ENCODE measurements at places on chromosomes 16 and 17.
A peak's percentile ranks its signal among the peaks of the same experiment; 100 is the strongest.

DNA sequence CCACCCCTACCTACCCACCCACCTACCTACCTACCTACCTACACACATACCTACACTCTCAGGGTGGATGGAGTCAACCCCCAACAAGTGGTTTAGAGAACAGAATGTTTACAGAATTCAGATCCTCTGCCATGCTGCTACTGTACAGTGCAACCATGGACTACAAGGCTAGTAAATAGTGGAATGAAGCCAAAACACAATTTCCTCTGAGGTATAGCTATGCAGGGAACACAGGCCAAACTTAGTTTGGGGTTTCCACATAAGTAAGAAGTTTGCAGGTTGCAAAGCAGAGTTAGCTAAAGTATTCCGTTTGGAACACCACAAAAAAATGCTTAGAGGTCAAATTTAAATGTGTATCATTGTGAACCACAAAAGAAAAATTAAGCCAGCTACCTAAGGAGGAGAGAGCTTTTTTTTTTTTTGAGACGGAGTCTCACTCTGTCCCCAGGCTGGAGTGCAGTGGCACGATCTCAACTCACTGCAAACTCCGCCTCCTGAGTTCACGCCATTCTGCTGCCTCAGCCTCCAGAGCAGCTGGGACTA is 2.7 kb upstream of the AP1G1 start:
- DNase-seq, result peak; percentile 3

- DNase-seq, result no peak
Observed at GRCh38 chr16:85611194-85611443, 2.0 kb upstream of the GSE1 start.

DNA sequence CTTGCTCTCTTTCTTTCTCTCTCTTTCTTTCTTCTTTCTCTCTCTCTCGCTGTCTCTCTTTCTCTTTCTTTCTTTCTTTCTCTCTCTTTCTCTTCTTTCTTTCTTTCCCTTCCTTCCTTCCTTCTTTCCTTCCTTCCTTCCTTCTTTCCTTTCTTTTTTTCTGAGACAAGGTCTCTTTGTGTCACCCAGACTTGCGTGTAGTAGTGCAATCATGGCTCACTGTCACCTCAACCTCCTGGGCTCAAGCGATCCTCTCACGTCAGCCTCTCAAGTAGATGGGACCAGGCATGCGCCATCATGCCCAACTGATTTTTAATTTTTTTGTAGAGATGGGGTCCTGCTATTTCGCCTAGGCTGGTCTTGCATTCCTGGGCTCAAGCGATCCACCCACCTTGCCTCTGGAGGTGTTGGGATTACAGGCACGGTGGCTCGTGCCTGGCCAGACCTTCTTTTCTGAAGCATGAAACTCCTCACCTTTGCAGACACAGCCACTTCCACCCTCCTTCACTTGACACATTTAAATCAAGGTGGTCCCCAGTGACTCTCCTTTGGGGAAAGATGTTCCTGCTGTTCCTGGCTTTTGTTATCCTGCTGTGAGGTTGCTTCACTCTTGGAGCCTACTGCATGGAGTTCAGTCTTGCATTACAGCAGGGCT is 26.8 kb upstream of the NKD1 start:
- DNase-seq, result no peak

DNA sequence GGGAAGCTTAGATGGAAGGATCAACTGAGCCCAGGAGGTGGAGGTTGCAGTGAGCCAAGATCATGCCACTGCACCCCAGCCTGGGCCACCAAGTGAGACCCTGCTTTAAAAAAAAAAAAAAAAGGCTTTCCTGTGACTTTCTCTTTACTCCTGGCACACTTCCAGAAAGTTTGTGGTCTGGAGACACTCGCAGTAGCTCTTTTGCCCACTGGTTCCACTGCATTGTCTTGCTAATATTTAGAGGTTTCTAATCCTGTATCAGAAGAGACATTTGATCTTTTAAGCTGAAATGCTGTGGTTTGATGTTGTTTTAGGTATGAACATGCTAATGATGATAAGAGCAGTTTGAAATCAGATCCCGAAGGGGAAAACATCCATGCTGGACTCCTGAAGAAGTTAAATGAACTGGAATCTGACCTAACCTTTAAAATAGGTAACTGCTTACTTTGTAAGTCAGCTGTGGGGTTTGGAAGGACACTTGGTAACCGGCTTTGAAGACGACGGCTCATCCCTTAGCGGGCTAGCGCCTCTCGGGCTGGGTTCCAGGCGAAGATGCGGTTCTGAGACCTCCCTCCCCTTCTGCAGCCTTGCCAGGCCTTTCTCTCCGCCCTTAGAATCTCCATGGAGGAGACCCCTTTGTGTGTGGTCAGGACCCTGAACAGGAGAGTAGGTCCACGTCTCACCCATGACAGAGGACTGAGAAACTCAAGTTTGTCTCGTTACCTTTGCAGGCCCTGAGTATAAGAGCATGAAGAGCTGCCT is 23.1 kb downstream of the NTAN1 start:
- DNase-seq, result peak; percentile 40

GRCh38 chr16:56888806-56889205 is 23.8 kb downstream of the SLC12A3 start:
- DNase-seq, result no peak

DNA sequence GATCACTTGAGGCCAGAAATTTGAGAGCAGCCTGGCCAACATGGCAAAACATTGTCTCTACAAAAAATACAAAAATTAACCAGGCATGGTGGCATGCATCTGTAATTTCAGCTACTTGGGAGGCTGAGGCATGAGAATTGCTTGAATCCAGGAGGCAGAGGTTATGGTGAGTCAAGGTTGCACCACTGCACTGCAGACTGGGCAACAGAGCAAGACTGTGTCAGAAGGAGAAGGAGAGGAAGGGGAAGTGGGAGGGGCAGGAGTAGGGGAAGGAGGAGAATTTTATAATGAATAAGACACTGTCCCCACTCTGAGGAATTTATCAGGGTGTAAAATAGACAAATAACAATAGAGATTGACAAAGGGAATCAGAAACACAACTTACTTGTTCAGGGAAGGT is 440.6 kb upstream of the DYNLRB2 start:
- no peak for DNase-seq

DNA sequence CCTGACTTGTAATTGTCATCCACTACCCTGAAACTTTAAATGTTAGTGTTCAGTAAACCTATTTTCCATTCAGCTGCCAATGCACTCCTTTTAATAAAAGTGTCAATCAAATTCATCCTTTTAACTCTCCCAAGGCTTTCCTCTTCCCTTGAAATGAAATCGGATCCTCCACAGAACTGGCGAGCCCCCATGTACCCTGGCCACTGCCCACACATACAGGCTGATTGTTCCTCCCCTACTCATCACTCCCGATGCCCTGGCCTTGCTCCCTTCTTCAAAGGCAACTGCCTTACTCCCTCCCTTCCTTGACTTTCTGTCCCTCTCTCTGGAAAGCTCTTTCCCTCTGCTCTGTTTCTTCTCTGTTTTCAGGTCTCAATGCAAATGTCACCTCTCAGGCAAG is 7.6 kb downstream of the KRT33A start:
- DNase-seq, result no peak

GRCh38 chr16:84550096-84550495 is 45.6 kb upstream of the MEAK7 start:
- DNase-seq, result no peak

DNA sequence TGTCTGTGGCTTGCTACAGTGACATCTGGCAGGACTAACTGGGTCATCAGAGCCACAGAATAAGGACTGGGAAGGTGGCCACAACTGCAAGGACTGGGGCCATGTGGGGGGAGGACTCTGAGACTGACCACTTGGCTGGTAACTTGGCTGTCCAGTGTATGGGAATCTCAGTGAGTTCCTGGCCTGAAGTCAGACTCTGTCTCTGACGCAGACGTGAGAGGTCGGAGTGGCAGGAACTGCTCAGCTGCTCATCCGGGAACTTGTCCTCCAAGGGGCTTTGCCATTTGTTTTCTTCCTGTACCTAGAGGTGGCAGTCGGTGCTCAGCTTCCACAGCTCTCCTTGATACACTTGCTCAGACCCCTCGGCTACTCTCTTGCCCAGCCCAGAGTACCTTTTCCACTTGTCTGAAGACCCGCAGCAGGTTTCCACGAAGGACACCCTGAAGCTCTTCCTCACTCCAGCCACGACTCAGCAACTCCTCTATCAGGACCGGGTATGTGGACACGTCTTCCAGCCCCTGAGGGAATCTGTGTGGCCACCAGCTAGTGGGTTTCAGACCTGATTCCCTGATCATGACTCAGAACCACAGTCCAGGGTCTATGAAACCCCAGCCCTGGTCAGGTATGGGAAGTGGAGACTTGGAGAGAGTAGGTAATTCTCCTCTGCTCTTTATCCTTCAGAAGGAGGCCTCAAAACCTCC is 7.3 kb upstream of the DPEP3 start:
- no peak for DNase-seq

All from amniotic epithelial cell (primary cell).